ENCODE measurements at places on chromosomes 16 and 17.

DNA sequence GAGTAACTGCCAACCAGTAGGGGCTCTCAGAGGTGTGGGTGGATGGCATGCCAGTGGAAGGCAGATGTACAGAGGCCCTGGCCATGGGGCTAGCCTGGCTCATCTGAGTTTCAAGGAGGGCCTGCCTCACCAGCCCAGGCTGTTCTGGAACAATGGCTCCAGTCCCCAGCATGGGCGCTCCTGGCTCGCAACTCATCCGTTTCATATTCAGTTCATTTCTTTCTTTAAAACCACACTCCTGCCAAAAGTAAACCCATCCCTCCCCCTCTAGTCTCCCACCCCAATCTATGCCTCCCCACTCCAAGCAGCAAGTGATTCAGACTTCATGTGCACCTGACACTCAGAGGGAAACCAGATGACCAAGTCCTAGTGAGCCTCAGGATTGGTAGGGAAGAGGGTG is 2.4 kb downstream of the CCL13 start:
- no peak for DNase-seq

DNA sequence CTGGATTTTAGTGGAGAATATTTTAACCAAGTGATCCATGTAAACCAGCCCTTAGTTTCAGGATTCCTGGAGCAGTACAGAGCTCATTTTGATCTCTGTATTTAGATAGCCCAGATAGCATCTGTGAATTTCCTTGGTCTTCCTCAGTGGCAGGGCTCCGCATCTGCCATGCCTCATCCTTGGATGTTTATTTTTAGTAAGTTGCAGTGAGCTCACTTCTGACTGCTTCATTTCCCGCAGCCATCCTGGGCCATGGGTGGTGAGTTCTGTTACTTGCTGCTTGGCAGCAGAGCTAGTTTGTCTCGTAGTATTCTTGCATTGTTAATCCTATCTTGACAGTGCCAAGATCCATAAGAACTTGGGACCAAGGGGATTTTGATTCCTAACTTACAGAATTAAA is 33.7 kb downstream of the IST1 start:
- DNase-seq: no peak

DNA sequence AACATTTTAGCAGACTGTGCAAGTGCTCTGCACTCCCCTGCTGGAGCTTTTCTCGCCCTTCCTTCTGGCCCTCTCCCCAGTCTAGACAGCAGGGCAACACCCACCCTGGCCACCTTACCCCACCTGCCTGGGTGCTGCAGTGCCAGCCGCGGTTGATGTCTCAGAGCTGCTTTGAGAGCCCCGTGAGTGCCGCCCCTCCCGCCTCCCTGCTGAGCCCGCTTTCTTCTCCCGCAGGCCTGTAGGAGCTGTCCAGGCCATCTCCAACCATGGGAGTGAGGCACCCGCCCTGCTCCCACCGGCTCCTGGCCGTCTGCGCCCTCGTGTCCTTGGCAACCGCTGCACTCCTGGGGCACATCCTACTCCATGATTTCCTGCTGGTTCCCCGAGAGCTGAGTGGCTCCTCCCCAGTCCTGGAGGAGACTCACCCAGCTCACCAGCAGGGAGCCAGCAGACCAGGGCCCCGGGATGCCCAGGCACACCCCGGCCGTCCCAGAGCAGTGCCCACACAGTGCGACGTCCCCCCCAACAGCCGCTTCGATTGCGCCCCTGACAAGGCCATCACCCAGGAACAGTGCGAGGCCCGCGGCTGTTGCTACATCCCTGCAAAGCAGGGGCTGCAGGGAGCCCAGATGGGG is 3.1 kb downstream of the GAA start:
- no peak for DNase-seq

GRCh38 chr16:86966777-86967176 is 350.4 kb downstream of the C16orf95 start:
- DNase-seq: no peak

DNA sequence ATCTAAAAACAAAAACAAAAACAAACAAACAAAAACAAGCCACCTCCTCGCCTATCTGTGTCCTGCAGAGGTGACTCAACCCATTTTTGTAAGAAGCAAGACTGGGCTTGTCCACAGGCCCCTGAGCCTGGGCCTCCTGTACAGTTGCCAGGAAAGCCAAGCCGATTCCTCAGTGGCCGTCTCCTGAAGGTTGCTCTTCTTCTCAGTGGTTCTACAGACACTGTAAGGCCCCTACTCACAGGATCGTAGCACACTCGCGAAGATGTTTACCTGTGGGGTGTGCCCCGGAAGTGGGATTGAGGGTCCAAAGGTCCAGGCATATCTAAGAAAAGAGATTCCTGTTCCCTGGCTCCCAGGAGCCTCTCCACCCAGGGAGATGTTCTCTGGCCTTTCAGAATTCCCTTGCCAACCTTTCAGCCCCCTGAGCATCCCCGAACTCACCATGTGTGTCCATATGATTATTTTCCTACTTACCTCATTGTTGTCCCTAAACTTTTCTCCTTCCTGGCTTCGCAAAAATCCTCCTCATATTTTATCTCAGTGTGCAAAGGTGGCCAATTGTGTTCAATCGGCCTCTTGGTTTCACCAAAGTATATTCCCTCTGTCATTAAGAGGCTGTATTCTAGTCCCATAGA is 7.5 kb upstream of the CES3 start:
- DNase-seq: no peak

DNA sequence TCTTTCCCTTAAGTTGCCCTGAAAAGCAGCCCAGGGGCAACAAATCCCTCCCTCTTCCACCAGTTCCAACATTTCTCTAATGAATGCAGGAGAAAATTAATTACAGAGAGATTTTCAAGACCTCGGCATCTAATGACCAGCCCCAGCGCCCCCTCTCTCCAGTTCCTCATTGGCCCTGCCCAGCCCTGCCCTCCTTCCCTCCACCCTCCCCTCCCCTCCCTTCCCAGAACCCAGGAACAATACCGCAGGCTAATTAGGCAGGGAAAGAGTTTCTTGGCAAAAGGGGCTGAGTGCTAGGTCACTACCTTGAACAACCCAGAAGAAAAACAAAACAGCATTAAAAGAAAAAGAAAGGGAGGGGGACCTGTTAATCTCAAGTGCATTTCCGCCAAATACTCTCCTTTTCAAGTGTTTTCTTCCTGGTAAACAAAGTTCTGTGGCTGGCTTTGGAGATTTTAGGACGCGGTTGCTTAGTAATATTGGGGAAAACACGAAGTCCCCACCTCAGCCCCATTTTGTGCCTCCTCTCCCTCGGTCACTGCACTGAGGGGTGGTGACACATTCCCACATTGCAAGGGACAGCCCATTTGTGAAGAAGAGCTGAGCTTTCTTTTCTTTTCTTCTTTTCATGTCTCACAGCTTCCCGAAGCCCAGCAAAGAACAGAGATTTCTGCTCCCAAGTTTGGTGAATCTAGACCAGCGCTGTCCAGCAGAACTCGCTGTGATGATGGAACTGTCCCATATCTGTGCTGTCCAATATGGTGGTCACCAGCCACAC is 215.4 kb downstream of the SOX9 start:
- no peak for DNase-seq

DNA sequence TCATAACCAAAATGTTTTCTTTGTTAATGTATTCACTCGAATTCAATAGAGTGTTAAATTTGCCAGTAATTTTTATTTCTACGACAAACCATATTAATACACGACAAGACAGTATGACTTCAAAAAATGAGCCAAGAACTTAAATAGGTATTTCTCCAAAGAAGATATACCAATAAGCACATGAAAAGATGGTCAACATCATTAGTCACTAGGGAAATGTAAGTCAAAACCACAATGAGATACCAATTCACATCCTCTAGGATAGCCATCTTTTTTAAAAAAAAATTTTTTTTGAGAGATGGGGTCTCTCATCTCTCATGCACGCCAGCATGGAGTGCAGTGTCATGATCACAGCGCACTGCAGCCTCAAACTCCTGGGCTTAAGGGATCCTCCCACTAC is 5.0 kb upstream of the MEIOC start:
- no peak for DNase-seq

DNA sequence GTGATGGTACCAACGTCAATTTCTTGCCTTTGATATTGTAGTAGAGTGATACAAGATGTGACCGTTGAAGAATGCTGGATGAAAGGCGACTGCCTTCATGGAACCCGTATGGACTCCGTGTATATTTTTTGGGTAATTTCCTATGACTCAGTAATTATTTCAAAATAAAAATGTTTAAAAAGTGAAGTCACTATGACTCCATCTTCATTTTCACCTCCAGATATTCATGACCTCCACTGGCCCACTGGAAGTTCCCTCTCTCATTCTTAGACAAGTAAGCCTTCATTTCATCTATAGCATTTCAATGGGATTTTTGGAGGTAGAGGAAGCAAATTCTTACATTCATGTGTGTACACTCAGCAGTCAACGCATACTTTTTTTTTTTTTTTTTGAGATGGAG is 111.8 kb upstream of the NUDT7 start:
- no peak for DNase-seq

DNA sequence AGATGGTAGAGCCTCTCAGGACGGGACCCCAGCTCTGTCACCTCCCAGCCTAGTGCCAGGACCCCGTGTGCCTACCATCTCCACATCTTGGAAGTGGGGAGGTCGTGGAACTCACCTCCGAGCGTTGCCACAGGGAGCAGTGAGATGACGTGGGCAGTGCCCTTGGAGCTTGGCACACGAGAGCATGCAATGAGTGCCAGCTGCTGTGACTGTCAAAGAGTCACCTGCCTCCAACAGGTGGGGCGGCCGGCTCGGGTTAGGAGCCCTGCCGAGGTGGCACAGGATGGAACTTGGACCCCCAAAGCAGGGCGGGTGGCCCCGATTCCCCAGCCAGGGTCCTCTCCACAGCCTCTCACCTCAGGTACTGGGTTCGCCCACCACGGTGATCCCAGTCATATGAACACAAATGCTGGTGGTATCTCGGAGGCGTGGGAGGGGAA is 5.5 kb downstream of the VPS4A start:
- DNase-seq: no peak

- DNase-seq: no peak
Observed at GRCh38 chr16:62077998-62078397, 41.8 kb upstream of the CDH8 start.

DNA sequence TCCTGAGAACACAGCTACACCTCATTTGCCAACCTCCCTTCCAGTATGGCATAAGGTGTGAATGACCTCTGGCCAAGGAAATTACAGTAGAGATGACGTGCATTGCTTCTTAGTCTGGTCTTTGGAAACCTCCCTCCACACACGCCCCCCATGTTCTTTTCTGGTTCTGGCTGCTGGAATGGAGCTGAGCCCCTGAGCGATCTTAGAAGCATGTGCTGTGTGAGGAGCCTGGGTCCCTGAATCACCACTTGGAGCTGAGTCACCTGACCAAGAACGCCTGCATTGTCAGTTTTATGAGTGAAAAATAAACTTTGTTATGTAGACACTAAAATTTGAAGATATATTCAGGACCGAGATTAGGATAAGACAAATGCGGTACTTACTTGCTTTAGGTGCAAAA is 51.4 kb downstream of the HS3ST3A1 start:
- no peak for DNase-seq

DNA sequence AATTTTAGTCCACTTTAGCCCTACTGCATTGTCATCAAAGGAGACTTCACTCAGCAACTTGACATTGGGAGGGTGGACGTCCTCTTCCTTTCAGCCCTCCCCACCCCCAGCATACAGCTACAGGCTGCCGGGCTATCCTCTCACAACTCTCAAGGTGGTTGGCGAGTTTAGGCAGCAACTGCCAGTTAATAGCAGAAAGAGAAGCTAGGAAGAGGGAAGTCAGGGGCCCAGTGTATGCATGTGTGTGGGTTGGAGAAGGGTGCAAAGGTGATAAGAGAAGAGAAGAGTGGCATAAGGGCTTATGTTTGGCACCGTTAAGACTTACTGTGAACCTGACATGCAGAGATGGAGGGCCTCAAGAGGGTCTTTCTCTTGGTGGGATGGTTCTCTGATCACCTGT is 31.8 kb downstream of the CCL4 start:
- no peak for DNase-seq

GRCh38 chr17:10623737-10624338 is 33.3 kb downstream of the MYH3 start:
- no peak for DNase-seq

DNA sequence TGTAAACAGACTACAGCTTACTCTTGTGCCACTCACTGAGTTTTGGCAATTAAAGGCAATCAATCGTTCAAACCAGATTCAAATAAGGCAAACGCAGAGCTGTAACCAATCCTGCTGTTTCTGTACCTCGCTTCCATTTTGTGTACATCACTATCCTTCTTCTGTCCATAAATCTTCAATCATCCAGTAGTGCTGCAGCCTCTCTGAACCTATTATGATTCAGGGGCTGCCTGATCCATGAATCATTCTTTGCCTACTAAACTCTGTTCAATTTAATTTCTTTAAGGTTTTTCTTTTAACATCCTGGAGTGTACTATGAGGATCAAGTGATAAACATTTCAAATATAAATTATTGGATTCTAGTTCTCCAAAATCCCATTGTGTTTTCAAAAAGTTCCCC is 93.9 kb downstream of the CEP112 start:
- DNase-seq: no peak

GRCh38 chr16:87390641-87391323 is 1.4 kb upstream of the MAP1LC3B start:
- DNase-seq: no peak

GRCh38 chr17:39014044-39014794 is 47.0 kb upstream of the FBXO47 start:
- DNase-seq: no peak

GRCh38 chr17:39787041-39787440 is 49.3 kb downstream of the GRB7 start:
- no peak for DNase-seq

- DNase-seq: no peak
Observed at GRCh38 chr17:44293509-44294226, 14.7 kb upstream of the RUNDC3A start.

DNA sequence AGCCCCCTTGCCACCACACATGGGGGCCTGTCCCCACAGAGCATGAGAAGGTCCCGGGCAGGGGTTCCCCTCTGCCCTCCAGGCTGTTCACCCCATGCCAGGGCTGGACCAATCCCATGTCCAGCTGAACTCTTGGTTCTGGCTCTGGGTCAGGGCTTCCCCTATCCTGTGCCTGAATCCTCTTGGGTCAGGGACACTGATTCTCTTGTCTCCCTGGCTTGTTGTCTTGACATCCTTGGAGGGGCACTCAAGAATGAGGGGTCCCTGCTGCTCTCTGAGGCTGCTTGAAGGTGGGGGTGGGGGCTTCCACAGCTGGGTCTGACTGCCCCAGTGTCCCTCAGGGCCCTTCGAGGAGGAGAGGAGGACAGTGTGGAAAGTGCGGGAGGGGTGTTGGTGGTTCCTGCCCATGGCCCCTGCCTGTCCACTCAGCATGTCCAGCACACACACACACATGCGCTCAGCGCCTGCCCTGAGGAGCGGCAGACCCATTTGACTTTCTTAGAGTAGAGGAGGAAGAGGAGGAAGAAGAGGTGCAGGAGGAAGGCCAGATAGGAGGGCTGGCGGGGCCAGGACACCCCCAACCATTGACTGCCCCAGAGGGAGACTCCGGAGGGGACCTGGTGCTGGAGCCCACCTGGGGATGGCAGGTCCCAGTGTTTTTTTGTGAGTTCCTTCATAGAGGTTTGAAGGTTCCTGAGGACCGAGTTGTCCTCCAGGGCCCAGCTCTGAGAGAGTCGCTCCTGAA is 47.0 kb downstream of the TNFRSF13B start:
- no peak for DNase-seq

- DNase-seq: no peak
Observed at GRCh38 chr16:69889295-69889964, 61.7 kb upstream of the CLEC18A start.

- DNase-seq: no peak
Observed at GRCh38 chr16:84054271-84054670, 11.7 kb upstream of the SLC38A8 start.

- no peak for DNase-seq
Observed at GRCh38 chr17:61498042-61498994, 46.1 kb downstream of the TBX4 start.

GRCh38 chr17:80116921-80117380 is 15.6 kb downstream of the GAA start:
- DNase-seq: no peak

GRCh38 chr16:57149391-57149790 is 36.4 kb downstream of the PSME3IP1 start:
- DNase-seq: no peak
